ENCODE measurements at places on chromosomes 1 and 21.

DNA sequence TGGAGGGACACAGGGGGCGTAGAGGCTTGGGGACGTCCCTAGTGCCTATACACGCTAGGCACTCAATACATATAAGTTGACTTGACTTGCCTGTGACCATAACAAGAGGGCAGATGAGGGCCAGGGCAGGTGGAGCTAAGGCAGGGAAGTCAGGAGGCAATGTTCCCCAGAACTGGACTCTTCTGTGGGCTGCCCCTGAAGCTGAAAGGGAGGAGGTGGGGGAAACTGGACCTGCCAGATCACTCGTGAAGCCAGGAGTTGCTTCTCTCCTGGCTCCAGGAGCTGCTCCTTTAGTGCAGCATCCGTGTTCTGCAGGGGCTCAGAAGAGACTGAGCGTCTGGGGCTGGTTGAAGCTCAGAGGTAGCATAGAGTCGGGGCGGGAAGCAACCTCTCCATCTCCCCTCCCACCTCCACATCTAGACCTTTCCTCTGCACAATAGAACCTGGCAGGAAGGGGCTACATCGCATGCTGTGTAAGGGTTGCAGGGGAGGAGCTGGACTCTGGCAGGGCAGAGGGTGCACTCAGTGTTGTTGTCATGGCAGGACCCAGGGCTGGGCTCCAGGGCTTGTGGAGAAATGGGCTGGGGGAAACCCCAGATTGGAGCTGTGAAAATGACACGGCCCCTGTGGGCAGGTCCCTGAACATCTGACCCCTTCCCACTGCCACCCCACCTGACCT lies 2.9 kb upstream of the SEMA4A start:
- DNase-seq: no peak

DNA sequence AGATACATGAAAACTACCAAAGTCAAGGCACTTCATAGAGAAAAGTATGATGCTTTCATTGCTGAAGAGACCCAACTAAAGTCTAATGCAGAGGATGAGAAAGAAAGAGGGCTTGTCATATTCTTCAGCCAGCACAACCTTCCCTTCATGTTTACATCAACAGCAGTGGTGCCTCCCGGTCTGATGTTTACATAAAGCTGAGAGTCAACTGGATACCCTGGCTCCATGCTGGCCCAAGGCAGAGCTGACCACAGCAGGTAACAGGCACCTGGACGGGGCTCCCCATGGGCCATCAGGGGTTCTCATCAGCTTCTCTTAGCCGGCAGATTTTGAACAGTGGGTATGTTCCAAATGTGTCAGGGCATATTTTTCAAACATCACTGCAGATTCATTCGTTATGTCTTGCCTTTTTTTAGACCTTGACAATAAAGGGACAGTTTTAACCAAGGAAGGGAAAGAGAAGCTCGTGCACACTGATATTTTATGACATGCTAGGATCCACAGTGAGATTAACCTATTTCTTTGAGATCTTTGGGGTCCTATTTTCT lies 117.1 kb downstream of the NRIP1 start:
- DNase-seq: no peak

DNA sequence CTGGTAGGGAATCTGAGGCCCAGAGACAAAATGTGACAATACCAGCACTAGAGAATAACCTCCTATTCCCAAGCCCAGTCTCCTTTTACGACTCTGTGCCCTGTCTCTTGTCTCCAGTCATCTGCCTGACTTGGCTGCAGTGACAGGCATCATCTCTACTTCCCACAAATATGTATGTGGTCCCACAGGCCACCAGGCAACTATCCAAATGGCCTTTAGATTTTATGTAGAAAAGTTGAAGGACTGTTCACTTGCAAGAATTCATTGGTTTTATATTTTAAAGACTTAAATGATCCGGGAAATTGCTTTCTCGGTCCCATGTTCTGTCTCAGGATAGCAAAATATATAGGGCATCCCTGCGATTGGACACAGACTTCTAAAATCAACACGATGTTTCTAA lies 11.6 kb downstream of the KRTAP24-1 start:
- no peak for DNase-seq

DNA sequence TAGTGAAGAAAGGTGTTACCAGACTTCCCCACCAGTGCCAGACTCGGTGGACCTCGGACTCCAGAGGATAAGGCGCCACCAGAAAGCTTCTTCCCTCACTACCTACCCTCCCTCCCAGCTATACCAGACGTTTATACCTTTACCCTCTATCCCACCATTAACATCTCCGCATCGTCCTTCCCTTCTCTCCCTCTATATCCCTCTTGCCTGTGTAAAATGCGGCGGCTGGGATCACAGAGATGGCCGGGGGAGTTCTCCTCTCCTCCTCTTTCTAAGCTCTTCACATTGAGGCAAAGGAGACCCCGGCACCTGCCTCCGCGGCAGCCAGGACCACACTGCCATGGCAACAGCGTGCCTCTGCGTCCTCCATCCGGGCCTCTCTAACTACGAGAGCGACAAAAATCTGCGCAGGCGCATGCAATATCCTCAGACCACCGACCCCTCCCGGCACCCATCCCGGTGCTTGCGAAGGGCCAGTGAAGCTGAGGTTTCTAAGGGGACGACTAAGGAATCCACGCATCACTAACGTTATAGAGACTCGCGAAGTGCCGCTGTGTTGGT lies at the start of gene CCDC181:
CCDC181 (minus strand) TSS at position 394 of the 561 bp plus-strand sequence. CDS start 2,547 bp downstream, outside the sequence.
- peak; percentile 59 for DNase-seq

DNA sequence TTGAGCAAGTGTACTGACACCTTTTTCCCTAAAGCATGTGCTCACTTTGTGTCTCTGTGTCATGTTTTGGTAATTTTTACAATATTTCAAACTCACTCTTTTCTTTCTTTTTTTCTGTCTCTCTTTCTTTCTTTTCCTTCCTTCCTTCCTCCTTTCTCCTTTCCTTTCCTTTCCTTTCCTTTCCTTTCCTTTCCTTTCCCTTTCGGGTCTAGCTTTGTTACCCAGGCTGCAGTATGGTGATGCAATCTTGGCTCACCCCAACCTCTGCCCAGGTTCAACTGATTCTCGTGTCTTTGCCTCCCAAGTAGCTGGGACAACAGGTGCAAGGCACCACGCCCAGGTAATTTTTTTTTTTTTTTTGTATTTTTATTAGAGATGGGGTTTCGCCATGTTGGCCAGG lies 60.4 kb upstream of the TINAGL1 start:
- no peak for DNase-seq

DNA sequence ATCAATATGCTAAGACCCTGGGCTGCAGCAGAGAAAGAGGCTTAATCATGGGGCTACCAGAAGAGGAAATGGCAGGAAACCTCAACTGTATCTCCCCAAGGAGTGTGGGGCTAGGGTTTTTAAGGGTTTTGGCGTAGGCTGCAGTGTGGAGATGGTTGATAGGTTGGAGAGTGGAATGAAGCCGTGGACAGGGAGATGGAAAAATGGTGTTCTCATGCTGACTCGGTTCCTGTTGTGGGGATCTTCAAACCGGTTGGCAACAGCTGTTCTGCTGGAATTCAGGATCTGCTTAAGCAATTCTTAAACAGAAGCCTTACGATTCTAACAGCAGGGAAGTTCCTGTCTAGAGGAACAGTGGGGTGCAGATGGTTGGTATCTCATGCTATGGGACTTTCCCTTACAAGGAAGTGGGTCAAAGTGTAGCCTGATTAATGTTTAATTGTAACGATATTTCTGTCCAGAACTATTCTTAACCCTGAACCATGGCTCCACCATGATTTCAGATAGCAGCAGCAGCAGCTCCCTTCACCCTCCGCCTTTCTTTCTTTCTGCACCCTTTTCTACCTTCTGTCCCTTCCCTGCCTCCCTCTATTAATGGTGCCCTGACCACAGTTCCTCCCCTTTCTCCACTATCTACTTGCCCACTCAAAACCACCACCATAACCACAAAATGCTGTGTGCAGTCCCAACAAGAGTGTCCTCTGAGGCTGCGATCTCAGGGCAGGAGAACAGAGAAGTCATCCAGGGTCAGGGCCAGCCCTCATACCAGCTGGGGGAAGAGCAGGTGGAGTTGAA lies 30.8 kb downstream of the RSPH1 start:
- DNase-seq: no peak

DNA sequence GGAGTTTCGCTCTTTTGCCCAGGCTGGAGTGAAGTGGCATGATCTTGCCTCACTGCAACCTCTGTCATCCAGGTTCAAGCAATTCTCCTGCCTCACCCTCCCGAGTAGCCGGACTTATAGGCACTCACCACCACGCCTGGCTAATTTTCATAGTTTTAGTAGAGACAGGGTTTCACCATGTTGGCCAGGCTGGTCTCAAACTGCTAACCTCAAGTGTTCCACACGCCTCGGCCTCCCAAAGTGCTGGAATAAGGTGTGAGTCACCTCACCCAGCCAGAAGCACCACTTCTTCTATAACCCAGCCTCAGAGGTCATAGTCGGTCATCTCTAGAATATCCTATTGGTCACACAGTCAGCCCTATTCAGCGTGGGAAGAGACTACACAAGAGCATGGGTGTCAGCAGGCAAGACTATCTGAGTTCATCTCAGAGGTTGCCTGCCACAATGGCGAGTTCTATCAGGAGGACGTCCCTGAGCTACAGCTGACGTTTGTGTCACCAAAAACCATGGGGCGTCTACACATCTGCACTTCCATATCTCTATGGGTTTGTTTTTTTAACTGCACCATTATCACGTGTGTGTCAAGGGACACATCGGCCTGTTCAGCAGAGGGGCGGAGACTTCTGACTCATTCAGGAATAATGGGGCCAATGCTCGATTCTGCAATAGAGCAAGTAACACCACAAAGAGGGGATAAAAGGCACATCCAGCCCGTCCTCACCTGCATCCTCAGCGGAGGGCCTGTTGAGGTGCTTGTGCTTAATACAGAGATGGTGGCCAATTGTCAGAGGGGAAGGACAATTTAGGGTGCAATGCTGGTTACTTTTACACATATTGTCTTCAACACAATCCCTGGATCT lies 256.3 kb upstream of the IRF2BP2 start:
- no peak for DNase-seq

DNA sequence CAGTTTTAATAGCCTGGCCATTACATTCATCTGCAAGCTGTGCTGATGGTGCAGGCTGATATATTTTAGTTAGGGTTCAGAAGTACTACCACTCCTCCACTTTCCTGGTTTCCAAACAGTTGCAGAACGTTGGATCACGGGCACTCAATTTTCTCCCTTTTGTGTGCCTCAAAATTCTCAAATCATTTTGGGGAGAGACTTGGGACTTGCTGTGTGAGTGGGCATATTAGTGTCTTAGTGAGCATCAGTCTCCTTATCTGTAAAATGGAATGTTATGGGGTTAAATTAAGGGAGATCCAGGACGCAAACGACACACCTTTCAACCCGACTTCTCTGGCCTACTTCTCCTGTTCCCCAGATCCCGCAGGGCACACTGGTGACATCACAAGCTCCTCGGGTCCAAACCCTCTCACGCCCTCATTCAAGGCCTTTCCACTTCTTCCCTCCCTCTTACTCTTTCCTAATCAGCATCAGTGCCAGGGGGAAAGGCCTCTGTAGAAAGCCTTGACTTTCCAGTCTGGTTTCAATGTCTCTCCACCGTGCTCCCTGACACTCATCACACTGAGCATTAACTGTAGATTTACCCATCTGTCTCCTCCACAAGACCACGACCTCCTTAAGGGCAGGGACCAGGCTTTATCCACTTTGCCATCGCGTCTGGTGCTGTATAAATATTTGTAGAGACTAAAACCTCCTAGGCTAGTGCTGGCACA lies 1.2 kb downstream of the PIGP start:
- DNase-seq: no peak
